Aorta (tissue), 5 donors: ENCODE measurements at places on chromosomes 1 and 21.

GRCh38 chr1:159598196-159598595 lies 10.6 kb downstream of the APCS start:
- H3K27ac ChIP-seq = no peak overlapping the region
- H3K27me3 ChIP-seq = no peaks in the 10 kb centered on the region
- no peak overlapping the region for H3K4me3 ChIP-seq

DNA sequence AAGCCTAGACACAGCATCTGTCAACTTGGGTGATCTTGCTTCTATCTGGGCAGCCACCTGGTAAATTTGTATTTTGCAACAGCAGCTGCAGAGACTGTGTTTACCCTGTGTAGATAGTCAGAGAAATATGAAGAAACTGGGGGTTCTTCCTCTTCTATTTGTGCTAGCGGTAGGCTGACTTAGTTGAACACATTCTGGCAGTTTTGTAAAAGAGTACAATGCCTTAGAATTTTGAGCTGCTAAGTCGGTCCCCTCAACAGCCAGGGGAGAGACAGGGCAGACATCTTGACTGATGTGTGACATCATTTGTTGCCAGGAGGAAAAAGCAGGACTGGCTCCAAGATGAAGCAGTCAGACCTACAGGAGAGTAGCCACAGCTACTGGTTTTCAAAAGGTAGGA lies 53.7 kb downstream of the KCNJ6 start:
- no peak for DNase-seq
- H3K4me1 ChIP-seq = no peaks in the 10 kb centered on the region
- no peaks in the 10 kb centered on the region for H3K27me3 ChIP-seq
- H3K27ac ChIP-seq = no peak overlapping the region
- no peaks in the 10 kb centered on the region for H3K36me3 ChIP-seq

GRCh38 chr1:208098773-208099172 lies 145.4 kb downstream of the PLXNA2 start:
- peaks cover 6% of the 10 kb centered on the region for H3K36me3 ChIP-seq
- no peak for DNase-seq
- no peak overlapping the region for H3K27ac ChIP-seq
- H3K4me1 ChIP-seq = no peaks in the 10 kb centered on the region

- H3K27ac ChIP-seq = no peak overlapping the region
- no peak for DNase-seq
- H3K4me3 ChIP-seq = no peak overlapping the region
- H3K36me3 ChIP-seq = no peaks in the 10 kb centered on the region
- no peaks in the 10 kb centered on the region for H3K27me3 ChIP-seq
These were observed 17.0 kb upstream of the ITLN2 start for GRCh38 chr1:160971618-160972056.

DNA sequence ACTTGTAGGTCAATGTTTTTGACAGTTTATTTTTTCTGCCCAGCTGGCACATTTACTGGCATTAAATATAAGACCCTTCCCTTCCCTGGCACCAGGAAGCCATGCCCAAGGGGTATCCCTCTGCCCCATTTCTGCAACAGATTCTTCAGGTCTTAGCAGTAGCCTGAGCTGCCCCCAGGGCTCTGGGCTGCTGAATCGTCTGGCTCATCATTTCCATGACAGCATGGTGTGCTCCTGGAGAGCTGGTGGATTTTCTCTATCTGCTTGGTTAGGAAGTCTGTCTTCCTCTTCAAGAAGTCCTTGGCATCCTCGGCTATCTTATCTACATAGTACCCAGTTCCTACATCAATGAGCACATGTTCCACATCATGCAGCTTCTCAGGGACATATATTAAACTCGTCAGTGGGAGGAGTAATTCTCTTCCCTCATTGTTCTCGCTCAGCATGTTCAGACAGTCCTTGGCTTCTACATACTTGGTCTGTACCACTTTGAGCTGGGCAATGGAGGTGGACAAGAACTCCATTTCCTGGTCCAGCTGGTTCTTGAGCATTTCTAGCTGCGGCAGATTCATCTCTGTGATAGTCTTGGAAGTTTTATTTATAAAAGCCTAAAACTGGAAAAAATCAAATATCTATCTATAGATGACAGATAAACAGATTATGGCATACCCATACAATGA lies 23.5 kb downstream of the MIA3 start:
- H3K4me1 ChIP-seq = no peaks in the 10 kb centered on the region
- no peaks in the 10 kb centered on the region for H3K27me3 ChIP-seq
- no peak for DNase-seq
- H3K4me3 ChIP-seq = no peak overlapping the region

GRCh38 chr21:45330075-45330781 lies 42.5 kb upstream of the POFUT2 start:
- no peaks in the 10 kb centered on the region for H3K27me3 ChIP-seq
- no peaks in the 10 kb centered on the region for H3K4me1 ChIP-seq
- H3K36me3 ChIP-seq = no peaks in the 10 kb centered on the region
- no peak overlapping the region for H3K27ac ChIP-seq

DNA sequence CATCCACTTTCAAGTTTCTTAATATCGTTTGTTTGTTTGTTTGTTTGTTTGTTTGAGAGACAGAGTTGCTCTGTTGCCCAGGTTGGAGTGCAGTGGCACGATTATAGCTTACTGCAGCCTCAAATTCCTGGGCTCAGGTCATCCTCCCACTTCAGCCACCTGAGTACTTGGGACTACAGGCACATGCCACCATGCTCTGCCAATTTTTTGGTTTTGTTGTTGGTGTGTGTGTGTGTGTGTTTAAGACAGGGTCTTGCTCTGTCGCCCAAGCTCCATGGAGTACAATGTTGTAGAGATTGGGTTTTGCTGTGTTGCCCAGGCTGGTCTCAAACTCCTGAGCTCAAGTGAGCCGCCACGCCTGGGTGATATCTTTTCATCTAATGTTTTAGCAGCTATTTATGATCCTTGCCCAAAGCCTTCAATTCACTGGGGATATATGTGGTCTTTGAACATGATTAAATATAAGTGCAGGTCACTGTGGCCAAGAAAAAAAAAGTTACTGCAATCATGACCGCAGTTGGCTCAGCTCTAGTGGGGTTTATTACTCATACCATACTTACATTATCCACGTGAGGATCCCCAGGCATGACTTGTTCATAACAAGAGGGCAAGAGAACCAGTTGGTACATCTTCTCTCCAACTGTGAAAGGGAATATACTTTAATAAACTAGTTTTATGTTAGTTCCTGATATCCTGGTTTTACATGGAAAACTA lies 8.0 kb downstream of the RRP1B start:
- no peak overlapping the region for H3K27ac ChIP-seq
- no peak overlapping the region for H3K4me3 ChIP-seq
- H3K36me3 ChIP-seq = peaks cover 6% of the 10 kb centered on the region

GRCh38 chr21:31497914-31498313 lies 153.9 kb upstream of the TIAM1 start:
- H3K27me3 ChIP-seq = no peaks in the 10 kb centered on the region
- no peak for DNase-seq
- H3K36me3 ChIP-seq = no peaks in the 10 kb centered on the region
- no peak overlapping the region for H3K4me3 ChIP-seq
- no peak overlapping the region for H3K27ac ChIP-seq

- H3K4me1 ChIP-seq = no peaks in the 10 kb centered on the region
- no peak overlapping the region for H3K27ac ChIP-seq
- H3K36me3 ChIP-seq = no peaks in the 10 kb centered on the region
- no peak overlapping the region for H3K4me3 ChIP-seq
These were observed 27.1 kb downstream of the KAZN start for GRCh38 chr1:14625572-14625971.

GRCh38 chr1:28329395-28330153 lies 734 bp downstream of the MED18 start:
- H3K27ac ChIP-seq = no peak overlapping the region
- peaks cover 3% of the 10 kb centered on the region for H3K36me3 ChIP-seq
- no peaks in the 10 kb centered on the region for H3K27me3 ChIP-seq
- H3K4me3 ChIP-seq = peak overlapping the region; percentile 57
- H3K4me1 ChIP-seq = peaks cover 3% of the 10 kb centered on the region
- DNase-seq = peak; percentile 78

- no peak for DNase-seq
- no peaks in the 10 kb centered on the region for H3K27me3 ChIP-seq
- H3K4me3 ChIP-seq = no peak overlapping the region
- no peaks in the 10 kb centered on the region for H3K4me1 ChIP-seq
- H3K36me3 ChIP-seq = no peaks in the 10 kb centered on the region
These were observed 29.6 kb downstream of the NBPF3 start for GRCh38 chr1:21469581-21469980.

DNA sequence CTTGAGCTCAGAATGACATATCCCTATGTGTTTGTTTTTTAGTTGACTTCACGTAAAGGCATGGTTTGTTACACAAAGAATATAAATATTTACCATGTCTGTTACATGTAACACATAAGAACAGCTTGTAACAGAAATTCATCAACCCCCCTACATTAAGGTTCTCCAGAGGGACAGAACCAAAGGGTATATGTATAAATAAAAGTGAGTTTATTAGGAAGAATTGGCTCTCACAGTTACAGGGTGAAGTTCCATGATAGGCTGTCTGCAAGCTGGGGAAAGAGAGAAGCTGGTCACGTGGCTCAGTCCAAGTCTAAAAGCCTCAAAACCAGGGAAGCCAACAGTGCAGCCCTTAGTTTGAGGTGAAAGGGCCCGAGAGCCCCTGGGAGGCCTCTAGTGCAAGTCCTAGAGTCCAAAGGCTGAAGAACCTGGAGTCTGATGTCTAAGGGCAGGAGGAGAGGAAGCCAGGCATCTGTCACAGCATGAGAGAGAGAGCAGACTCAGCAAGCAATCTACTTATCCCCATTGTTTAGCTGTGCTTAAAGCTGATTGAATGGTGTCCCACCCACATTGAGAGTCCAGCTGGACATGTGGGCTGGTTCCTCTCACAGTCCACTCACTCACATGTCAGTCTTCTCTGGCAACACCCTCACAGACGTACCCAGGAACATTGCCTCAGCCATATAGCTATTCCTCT lies 15.8 kb downstream of the THRAP3 start:
- H3K36me3 ChIP-seq = no peaks in the 10 kb centered on the region
- H3K4me1 ChIP-seq = peaks cover 6% of the 10 kb centered on the region
- no peak overlapping the region for H3K4me3 ChIP-seq
- DNase-seq = no peak
- H3K27me3 ChIP-seq = no peaks in the 10 kb centered on the region

- H3K4me1 ChIP-seq = no peaks in the 10 kb centered on the region
- H3K4me3 ChIP-seq = no peak overlapping the region
- no peaks in the 10 kb centered on the region for H3K27me3 ChIP-seq
- H3K27ac ChIP-seq = no peak overlapping the region
These were observed 48.4 kb downstream of the LTN1 start for GRCh38 chr21:28944296-28944695.

- H3K27ac ChIP-seq = no peak overlapping the region
- H3K4me1 ChIP-seq = no peaks in the 10 kb centered on the region
- no peak overlapping the region for H3K4me3 ChIP-seq
- H3K36me3 ChIP-seq = no peaks in the 10 kb centered on the region
- no peaks in the 10 kb centered on the region for H3K27me3 ChIP-seq
These were observed 184.0 kb downstream of the VPS13D start for GRCh38 chr1:12413664-12414410.

- peak; percentile 71 for DNase-seq
- H3K4me1 ChIP-seq = no peaks in the 10 kb centered on the region
- H3K36me3 ChIP-seq = peaks cover 1% of the 10 kb centered on the region
- H3K27ac ChIP-seq = peak overlapping the region; percentile 28
These were observed 710 bp downstream of the GLRX2 start for GRCh38 chr1:193104502-193104906.

DNA sequence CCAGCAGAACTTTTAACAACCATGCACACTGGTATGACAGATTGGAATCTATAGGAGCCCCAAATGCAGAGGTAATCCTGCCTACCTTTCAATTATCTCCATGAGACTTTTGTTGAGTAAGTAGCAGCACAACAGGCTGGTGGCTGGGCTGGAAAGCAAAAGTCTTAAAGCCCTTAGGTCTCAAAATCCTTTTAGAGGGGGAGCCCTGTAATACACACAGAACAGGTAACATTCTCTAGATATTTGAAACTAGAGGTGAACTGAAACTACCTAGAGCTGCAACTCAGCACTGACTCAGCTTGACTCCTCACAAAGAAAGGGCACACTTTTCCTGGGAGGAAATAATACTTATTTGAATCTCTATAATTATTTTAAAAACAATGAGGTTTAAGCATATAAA lies 71.5 kb downstream of the CLCA4 start:
- no peaks in the 10 kb centered on the region for H3K36me3 ChIP-seq
- H3K4me3 ChIP-seq = no peak overlapping the region
- H3K27me3 ChIP-seq = no peaks in the 10 kb centered on the region
- no peaks in the 10 kb centered on the region for H3K4me1 ChIP-seq
- no peak for DNase-seq

- DNase-seq = no peak
- H3K4me3 ChIP-seq = no peak within 1 kb of the TSS
- H3K27me3 ChIP-seq = no peaks in the 10 kb centered on the region
- H3K4me1 ChIP-seq = no peaks in the 10 kb centered on the region
These were observed at the start of gene ITLN1 for GRCh38 chr1:160885042-160885441. Gene ITLN1, minus strand, starts transcription at chr1:160885180. Its CDS starts 303 bp downstream, at chr1:160884877.

DNA sequence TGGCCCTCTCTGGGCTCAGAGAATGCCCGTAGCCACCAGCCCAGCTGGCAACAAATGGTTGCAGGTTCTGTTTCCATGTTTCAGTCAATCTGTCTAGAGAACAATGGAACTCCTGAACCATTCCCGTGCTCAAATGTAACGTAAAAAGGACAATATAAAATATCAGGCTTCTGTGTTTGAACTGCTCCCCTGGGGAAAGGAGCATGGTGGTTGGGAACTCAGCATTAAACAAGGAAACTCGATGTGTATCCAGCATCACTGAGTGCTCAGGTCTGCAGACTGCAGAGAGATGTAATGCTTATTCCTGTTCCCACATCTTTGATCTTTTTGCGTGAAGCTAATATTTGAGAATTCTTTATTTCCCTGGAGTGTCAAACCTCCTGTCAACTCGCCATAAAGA lies 326.5 kb downstream of the KIF26B start:
- no peak for DNase-seq
- no peaks in the 10 kb centered on the region for H3K36me3 ChIP-seq
- H3K27me3 ChIP-seq = no peaks in the 10 kb centered on the region
